Effector CD4-positive, alpha-beta T cell (primary cell): ENCODE measurements at places on chromosomes 2 and 18.

- peak; percentile 75 for DNase-seq
These were observed 114.0 kb downstream of the FAM210A start for GRCh38 chr18:13612196-13612997.

GRCh38 chr2:215357660-215358059 lies 45.8 kb downstream of the ATIC start:
- DNase-seq = no peak

DNA sequence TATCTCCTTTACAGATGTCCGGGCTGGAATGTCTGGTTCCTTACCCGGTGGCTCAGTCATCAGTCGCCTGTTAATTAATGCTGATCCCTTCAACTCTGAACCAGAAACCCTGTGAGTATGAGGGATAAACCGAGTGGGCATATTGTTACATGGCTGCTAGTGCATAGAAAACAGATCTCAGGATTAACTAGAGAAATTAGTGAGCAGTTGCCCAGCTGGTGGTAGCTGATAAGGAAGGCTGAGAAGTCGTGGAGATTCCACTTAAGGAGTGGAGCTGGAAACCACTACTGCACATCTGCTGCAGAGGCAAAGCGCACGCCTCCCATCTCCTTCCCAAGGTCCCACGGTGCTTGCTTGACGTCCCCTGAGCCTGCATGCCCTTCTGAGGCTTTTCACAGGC lies 97.7 kb downstream of the DGKD start:
- no peak for DNase-seq

DNA sequence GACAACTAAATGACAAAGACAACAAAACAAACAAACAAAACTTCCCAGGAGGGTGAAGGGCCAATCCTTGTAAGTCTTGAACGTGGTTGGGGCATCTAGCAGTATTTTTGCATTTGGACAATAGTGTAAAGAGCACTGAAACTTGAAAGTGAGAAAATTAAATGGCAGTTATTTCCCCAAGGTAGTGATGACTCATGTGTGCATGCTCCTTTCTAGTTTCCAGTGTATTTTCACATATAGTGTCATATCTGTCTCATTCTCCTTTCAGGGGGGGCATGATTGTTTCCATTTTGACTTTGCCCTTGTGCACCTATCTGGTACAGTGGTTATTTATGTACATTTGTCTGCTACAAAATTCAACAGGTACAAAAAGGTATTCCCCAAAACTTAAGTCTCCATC lies 39.5 kb downstream of the CERS6 start:
- DNase-seq = no peak

DNA sequence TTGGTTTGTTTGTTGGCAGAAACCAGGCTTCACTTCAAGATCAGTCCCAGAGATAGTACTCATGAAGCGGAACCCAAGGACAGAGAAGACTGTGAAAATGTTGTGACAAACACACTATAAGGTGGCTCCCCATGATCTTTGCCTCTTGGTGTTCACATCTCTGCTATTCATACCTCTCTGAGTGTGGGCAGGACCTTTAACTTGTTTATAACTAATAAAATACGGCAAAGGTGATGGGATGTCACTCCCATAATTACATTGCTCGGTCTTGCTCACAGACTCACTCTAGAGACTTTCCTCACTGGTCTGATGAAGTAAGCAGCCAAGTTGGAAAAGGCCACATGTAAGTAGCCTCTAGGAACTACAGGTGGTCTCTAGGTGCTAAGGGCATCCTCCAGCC lies 30.6 kb upstream of the UGP2 start:
- no peak for DNase-seq

DNA sequence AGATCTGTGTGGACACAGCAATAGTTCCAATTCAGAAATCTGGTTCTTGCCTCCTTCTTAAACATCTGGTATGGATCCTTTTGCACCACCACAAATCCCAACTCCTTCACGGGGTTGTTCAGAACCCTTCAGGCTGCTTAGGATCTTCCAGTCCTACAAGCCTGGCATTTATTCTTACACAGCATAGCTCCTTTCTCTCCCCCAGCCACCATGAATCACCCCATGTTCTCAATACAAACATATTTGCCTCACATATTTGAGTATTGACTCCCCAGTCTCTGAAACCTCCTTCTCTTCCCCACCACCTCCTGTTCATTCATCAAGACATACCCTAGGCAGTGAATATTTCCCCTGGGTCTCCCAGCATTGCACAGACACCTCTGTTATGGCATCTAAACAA lies 155.2 kb downstream of the ALK start:
- DNase-seq = no peak

- no peak for DNase-seq
These were observed 2.4 kb downstream of the CTIF start for GRCh38 chr18:48541026-48541746.

DNA sequence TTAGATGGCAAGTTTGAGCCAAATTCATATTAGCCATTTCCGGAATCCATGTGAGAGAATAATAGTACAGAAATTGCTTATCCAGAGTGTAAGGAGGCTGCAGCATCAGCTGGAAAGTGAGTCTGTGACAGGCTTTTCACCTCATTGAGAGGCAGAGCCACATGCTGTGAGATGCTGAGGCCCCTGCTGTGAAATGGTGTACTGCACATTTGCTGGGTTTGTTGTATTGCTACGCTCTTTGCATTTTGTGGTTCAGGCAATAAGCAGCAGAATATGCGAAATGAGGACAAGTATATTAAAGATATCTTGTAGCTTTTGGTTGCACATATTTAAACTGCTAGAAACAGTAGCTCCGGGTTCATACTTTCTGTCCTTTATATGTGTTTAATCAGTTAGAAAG lies 37.0 kb downstream of the NABP1 start:
- DNase-seq = no peak

DNA sequence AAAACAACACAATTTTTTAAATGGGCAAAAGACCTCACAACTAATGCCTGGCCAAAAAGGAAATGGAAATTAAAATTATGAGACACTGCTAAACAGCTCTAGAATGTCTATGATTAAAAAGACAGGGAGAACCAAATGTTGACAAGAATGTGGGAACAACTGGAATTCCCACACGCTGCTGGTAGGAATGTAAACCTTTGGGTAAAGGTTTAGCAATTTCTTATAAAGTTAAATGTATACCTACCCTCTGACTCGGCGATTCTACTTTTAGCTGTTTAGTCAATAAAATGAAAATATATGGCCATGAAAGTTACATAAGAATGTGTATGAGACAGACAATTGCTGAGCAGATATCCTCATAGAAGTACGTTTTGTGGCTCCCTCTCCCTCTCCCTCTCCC lies 60.9 kb downstream of the ATF2 start:
- DNase-seq = no peak
